Muscle of back (tissue), 13 donors: ENCODE measurements at places on chromosomes 5 and 9.

DNA sequence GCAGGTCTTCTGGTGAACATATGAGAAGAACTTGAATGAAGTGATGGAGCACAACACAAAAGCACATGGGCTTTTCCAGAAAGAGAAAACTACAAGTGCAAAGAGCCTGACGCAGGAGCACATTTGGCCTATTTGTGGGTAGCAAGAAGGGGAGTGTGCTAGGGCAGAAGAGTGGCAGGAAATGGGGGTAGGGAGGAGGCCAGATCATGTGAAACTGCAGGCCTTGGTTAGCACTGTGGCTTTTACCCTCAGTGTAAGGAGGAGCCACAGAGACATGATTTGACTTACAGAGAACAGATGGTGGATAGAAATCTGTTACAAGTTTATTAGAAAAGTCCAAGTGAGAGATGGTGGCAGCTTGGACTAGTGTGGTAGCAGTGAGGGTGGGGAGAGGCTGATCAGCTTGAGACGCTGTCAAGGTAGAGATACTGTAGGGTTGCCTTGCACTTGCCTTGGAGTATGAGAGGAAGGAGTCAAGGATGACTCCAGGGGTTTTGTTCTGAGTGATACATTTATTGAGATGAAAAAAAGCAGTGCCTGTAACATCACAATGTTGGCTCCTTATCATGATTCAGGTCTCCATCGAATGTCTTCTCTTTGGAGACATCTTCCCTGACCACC, 126.7 kb downstream of the PPP2R2B start:
- no peak for DNase-seq

DNA sequence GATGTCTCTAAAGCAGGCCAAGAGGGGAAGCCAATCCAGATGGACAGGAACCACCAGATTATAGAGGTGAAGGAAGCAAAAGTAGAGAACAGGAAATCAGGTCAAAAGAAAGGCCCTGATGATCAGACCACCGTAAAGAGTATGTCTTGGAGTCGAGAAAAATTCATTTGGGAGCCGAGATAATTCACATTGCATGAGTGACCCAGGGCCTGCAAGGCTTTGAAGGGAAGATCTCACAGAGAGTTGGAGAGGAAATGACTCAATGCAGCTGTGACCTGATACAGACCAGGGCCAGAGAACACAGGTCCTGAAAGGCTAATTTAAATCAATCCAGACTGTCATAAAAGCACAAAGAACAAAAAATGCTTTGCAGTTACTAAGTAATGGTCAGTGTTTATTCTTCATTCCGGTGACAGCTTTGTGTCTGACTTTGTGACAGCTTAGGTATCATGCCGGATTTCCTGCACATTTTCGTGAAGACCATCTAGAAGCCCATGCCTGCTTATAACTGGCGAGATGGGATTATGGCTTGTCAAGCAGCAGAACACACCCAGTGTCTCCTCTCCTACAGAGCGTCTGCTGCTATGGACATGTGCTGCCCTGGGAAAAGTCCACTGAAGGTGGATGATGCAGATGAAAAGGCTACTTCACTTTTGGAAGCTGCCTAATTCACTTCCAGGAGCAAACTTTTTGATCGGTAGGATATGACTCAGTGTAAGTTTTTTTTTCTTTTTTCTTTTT, 5.8 kb upstream of the ACTBL2 start:
- DNase-seq: peak; percentile 71

GRCh38 chr5:176851871-176852658, 41.7 kb downstream of the UNC5A start:
- DNase-seq: no peak

DNA sequence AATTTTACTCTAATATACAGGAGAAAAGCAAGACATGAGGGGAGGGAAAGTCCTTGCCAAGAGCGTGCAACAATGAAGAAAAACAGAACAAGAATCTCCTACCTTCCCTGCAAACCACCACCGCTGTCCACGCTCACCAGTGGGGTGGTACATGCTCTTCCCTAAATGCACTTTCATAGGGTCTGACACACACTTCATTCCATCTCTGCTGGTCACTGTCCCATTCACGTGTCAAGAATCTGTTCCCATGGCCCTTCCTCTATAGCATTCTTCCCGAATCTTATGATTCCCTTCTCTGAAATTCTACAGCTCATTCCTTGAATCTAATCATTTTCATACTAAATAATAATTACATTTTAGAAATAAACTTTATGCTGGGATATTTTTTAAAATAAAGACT, 11.4 kb upstream of the DNAH5 start:
- no peak for DNase-seq

- no peak for DNase-seq
Measured at GRCh38 chr5:80234116-80234948, 21.5 kb downstream of the SERINC5 start.

DNA sequence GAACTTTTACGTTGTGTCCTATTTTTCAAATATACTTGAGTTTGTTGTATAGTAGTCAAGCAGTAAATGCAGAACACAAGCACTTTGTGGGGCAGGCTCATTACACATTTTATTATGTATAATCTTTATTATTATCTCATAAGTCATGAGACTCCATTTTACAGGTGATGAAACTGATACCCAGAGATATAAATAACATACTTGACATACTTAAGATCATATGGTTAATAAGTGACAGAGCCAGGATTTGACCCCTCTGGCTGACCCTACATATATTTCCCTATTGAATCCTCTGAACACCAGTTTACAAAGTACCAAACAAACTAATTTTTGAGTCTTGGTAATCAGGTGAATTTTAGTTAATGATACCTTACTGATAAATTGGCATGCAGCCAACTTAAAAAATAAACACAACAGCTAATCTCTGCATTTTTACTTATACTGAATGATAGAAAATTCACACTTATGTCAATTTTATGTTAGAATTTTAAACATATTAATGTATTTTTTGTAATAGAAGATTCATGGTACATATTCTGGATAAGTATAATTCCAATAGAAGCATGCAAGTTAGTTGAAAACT, 305.0 kb upstream of the MEF2C start:
- no peak for DNase-seq

GRCh38 chr9:111052791-111053190, 14.5 kb upstream of the LPAR1 start:
- DNase-seq: no peak

GRCh38 chr9:95124582-95125367, 192.7 kb downstream of the FANCC start:
- DNase-seq: no peak
